ENCODE measurements at places on chromosomes 12 and 14. TPM values are rescaled to one million over a fixed set of nuclear protein-coding genes. Genes with fewer than 3 reads are reported as not detected.

- DNase-seq: no peak
Measured at GRCh38 chr12:124205405-124205804, 89.5 kb upstream of the RFLNA start.

DNA sequence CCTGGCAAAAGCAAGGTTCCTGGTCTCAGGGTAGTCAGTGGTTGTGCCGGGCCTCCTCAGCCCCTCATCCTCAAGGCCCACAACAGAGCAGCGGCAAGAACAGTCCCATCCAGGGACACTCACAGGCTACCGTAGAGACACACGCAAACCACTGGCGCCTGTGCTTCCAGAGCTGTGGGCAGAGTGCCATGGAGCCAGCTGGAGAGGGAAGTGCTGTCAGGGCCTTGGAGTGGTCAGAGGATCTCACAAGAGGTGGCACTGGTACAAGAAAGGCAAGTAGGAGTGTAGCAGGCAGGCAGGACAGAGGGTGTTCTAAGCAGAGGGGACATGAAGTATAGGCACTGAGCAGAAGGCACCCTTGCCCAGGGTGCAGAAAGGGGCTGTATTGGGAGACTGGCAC is 34.6 kb downstream of the ANKRD9 start:
- no peak for DNase-seq

DNA sequence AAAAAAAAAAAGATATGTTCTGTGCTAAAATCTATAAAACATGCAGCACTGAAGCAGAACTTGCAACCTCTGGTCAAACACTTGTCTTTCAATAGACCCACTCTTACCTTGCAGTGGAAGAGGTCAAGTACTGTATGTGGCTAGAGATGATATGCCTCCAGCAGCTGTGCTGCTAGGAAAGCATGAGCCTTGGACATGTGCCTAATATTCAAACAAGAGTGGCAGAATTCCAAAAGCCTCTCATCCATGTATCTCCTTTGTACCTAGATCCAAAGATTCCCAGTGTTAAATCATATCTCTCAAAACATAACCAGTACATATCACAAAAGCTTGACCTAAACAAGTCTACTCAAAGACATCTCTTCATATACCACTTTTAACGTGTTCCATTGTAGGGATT is 105.0 kb upstream of the CPNE8 start:
- no peak for DNase-seq

DNA sequence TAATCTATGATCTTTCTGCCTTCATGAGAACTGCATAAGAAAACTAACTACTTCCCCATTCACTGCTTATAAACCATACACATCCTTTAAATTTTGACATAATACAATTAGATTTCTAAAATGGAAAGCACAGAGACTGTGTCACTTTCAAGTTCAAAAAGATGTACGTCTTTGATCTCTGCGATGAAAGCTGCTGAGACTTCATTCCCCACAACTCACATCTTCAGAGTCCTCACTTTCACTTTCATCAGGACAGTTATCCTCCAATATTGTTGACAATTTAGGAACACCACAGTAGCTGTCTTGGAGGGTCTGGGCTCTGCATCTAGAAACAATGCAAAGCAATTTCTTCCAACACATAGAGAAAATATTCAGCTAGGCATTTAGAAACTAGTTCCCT is 47.9 kb upstream of the KCNC2 start:
- no peak for DNase-seq

The FAIM2 gene
- total RNA-seq: not detected

The GPR162 gene
- 5.4 TPM for total RNA-seq

Measured in H7 (cell line).